Endothelial cell (in vitro differentiated cells): ENCODE measurements at places on chromosomes 4 and X.

DNA sequence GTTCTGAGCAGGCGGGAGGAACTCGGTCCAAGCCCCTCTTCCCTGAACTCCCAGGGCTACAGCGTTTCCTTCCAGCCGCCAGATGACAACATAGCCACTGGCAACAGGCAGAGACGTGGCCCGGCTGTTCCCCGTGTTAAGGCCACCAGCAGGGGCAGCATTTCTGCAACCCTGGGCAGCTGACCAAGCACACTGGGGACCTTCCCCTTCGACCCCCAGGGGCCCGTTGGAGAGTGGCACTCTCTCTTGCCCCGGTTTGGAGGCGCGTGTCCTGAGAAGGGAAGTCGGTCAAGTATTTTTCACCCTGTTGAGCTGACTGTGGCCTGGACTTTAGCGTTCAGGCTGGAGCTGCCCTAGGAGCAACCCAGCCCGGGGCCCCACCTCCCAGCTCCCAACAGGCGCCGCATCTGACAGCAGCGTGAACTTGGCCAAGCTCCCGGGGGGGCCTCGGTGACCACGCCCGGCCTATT, 37.6 kb downstream of the ZBTB49 start:
- DNase-seq, result peak; percentile 72
- H3K27ac ChIP-seq, result peak overlapping the region; percentile 99
- H3K36me3 ChIP-seq, result peaks cover 2% of the 10 kb centered on the region
- peaks cover 47% of the 10 kb centered on the region for H3K4me1 ChIP-seq
- H3K27me3 ChIP-seq, result peaks cover 12% of the 10 kb centered on the region

- DNase-seq, result no peak
- H3K36me3 ChIP-seq, result peaks cover 21% of the 10 kb centered on the region
- peaks cover 11% of the 10 kb centered on the region for H3K27me3 ChIP-seq
- H3K4me3 ChIP-seq, result no peak overlapping the region
Observed at GRCh38 chr4:1219566-1219950, 29.4 kb downstream of the CTBP1 start.

GRCh38 chr4:770022-770421, 55.9 kb downstream of the CPLX1 start:
- no peak for DNase-seq
- H3K4me1 ChIP-seq, result peaks cover 22% of the 10 kb centered on the region
- H3K36me3 ChIP-seq, result peaks cover 48% of the 10 kb centered on the region
- peaks cover 14% of the 10 kb centered on the region for H3K27me3 ChIP-seq
- no peak overlapping the region for H3K27ac ChIP-seq
- peak overlapping the region; percentile 47 for H3K4me3 ChIP-seq

DNA sequence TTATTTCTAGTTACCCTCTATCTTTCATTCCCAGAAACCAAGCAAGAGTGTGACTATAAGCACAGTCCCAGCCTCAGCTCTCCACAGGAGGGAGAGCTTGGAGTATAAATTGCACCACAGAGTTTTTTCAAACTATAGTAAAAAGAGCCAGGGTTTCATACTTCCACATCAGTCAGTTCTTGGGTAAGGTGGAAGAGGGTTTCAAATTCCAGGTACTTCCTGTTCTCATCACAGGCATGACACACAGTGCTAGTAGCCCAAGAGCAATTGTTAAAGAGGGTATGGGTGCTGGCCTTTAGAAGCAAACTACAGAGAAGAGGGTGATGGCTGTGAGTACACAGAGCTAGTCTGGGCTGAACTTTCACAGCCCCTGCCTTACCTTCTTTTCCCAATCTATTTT, 5.7 kb upstream of the IL1RAPL1 start:
- DNase-seq, result no peak
- H3K36me3 ChIP-seq, result no peaks in the 10 kb centered on the region
- no peak overlapping the region for H3K4me3 ChIP-seq
- peaks cover 3% of the 10 kb centered on the region for H3K4me1 ChIP-seq
- no peak overlapping the region for H3K27ac ChIP-seq

DNA sequence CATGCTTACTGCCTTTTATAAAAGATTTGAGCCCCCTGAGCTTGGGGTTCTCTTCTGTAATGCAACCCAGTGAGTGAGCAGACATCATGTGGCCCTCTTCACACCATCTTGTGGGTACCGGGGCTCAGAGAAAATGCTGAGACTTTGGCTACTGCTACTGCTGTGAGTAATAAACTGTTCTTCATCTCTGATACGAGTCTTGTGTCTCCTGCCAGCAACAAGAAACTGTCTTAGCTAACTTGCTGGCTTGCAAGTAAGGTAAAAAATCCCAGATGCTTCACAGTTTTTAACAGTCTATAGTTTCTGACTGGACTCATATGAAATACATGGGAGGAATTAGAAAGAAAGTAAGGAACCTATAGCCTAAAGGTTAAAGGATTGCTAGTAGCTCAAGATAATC, 148.3 kb downstream of the GPC3 start:
- no peaks in the 10 kb centered on the region for H3K27me3 ChIP-seq
- no peak overlapping the region for H3K4me3 ChIP-seq
- no peak overlapping the region for H3K27ac ChIP-seq
- no peaks in the 10 kb centered on the region for H3K4me1 ChIP-seq
- H3K36me3 ChIP-seq, result no peaks in the 10 kb centered on the region

DNA sequence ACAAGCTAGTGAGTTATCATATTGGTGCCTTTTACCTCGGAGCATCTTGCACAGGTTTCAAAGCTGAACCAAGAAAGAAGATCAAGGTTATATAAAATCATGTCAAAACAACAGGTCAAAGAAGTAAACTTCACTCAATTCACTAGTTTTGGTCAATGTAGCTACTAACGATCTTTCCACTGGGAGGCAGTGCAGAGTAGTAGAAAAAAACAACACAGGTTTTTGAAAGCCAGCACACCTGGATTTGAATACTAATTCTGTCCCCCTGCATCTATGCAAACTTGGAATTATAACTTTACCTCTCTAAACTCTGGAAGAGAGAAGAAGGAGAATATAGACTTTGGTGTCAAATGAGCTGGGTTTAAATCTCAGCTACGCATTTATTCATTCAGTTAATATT, 266.1 kb downstream of the GRIA3 start:
- H3K36me3 ChIP-seq, result no peaks in the 10 kb centered on the region
- no peak overlapping the region for H3K4me3 ChIP-seq
- no peaks in the 10 kb centered on the region for H3K4me1 ChIP-seq
- H3K27me3 ChIP-seq, result peaks cover 2% of the 10 kb centered on the region

DNA sequence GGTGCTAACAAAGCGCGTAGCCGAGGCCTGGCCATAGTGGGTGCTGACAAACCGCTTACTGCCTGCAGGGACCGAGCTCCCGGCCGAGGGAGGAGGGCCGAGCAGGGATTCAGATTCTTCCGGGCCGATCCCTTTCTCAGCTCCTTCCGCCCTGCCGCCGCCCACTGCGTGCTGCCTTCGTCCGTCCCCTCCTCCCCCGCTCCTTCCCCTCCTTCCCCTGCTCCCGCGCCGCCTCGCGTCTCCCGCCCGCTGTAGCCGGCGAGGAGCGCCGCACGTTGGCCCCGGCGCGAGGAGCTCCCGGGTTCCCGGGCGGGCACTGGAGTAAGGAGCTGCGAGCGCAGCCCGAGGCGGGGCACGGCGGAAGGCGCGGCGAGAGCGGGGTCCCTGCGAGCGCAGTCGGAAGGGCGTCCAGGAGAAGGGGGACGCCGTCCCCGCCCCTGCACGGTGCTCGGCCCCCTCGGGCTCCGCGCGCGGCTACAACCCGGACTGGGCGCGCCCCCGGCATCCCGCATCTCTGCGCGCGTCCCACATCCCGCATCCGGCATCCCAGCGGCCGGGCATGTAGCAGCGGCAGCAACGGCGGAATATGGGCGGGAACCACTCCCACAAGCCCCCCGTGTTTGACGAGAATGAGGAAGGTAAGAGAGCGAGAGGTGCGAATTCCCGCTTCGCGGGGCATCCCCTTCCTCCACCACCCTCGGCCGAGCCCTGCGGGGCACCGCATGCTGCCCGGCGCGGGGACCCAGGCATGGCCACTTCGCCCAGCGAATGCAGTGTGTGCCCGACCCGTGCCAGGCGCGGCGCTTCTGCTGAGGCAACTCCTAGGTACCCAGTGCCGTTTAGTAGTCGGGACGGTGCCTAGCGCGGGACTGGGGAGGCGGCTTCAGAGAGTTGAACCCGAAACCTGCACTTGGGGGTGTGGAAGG, at the start of gene STK32B:
Gene STK32B, plus strand, starts transcription at position 203 of the 926 bp plus-strand sequence.
- peak within 1 kb of the TSS; percentile 88 for H3K4me3 ChIP-seq
- no peaks in the 10 kb centered on the region for H3K36me3 ChIP-seq
- peaks cover 4% of the 10 kb centered on the region for H3K4me1 ChIP-seq
- peaks cover 14% of the 10 kb centered on the region for H3K27me3 ChIP-seq

DNA sequence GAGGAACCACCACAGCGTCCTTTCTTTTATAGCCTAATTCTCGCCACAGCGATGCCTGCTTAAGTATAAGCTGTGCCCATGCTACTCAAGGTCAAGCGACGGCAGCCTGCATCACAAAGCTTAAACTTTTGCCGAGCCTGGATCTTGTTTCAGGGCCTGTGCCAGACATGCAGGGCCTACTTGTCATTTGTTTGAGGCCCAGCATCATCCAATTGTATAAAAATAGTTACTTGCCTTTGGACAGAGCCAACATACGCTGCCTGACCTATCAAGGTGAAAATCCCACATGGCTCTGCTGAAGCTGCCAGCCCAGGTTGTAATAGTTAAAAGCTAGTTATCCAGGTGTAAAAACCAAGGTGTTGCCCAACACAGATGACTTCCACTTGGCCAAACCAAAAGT, 107.1 kb downstream of the TMEM131L start:
- DNase-seq, result no peak
- H3K27ac ChIP-seq, result no peak overlapping the region
- peaks cover 10% of the 10 kb centered on the region for H3K4me1 ChIP-seq

DNA sequence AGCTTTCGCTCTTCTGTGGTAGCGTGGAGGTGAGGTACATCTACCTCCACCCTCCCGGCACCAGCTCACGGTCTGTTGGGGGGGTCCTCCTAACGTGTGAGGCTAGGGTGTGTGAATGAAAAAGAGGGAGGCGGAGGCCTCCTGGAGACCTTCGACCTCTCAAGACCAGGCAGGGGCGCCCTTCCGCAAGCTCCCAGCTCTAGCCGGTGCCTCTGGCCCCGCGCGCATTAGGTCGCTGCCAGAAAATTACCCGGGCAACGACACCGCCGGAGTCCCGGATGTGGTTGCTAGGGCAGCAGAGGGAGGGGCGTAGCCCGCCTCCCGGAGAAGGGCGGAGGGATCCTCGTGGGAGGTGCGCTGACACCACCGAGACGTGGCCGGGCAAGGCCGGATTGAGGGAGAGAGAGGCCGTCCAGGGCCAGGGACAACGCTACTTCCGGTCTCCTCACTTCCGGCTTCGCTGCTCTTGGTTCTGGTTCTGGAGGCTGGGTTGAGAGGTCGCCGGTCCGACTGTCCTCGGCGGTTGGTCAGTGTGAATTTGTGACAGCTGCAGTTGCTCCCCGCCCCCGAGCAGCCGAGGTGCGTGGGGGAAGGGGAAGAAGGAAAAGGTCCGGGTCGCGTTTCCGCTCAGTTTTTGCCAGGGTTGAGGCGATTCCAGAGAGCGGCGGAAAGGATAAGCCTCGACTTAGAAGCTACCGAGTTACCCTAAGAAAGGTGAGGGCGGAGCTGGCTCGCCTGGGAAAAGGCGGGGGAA, at the start of the genes ARFIP1 and TIGD4:
Gene ARFIP1, plus strand, starts transcription at position 442 of the 754 bp plus-strand sequence. CDS start 49,680 bp downstream, outside the sequence.
Gene TIGD4, minus strand, starts transcription at position 218 of the 754 bp plus-strand sequence. CDS start 8,726 bp downstream, outside the sequence.
- H3K27ac ChIP-seq, result peak within 1 kb of the TSS; percentile 96
- peak within 1 kb of the TSS; percentile 93 for H3K4me3 ChIP-seq
- peaks cover 45% of the 10 kb centered on the region for H3K4me1 ChIP-seq
- DNase-seq, result peak; percentile 97

GRCh38 chrX:2334237-2334636, 166.5 kb downstream of the DHRSX start:
- no peak overlapping the region for H3K4me3 ChIP-seq
- H3K27me3 ChIP-seq, result peaks cover 4% of the 10 kb centered on the region
- peaks cover 10% of the 10 kb centered on the region for H3K36me3 ChIP-seq

GRCh38 chr4:104589264-104589868, 94.7 kb upstream of the CXXC4 start:
- no peaks in the 10 kb centered on the region for H3K27me3 ChIP-seq
- H3K27ac ChIP-seq, result no peak overlapping the region
- DNase-seq, result no peak
- peaks cover 20% of the 10 kb centered on the region for H3K4me1 ChIP-seq
- H3K4me3 ChIP-seq, result no peak overlapping the region
- no peaks in the 10 kb centered on the region for H3K36me3 ChIP-seq

- no peak overlapping the region for H3K4me3 ChIP-seq
- no peaks in the 10 kb centered on the region for H3K36me3 ChIP-seq
- H3K27ac ChIP-seq, result no peak overlapping the region
- no peaks in the 10 kb centered on the region for H3K27me3 ChIP-seq
- no peak for DNase-seq
Observed at GRCh38 chrX:23884427-23885024, 23.2 kb downstream of the APOO start.

DNA sequence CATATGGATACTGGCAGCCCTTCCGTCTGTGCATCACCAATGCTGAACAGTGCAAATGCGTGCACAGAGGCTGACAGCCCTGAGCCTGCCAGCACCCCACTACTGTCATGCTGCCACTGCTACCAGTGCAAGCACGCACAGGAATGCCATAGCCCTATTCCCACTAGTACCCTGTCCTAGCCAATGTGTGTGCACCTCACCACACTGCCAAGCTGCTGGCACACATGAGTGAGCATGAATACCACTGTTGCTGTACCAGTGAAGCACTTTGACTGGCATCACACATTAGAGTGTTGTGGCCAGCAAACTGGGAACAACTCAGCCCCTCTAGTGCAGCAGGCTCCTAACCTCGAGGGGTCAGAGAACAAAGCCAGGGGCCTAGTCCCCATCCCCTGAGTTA, 102.9 kb upstream of the PCDH10 start:
- no peaks in the 10 kb centered on the region for H3K4me1 ChIP-seq
- H3K36me3 ChIP-seq, result no peaks in the 10 kb centered on the region
- no peak for DNase-seq
- no peaks in the 10 kb centered on the region for H3K27me3 ChIP-seq

- no peaks in the 10 kb centered on the region for H3K36me3 ChIP-seq
- H3K4me3 ChIP-seq, result no peak overlapping the region
- H3K27ac ChIP-seq, result no peak overlapping the region
Observed at GRCh38 chr4:92522356-92522755, 218.6 kb downstream of the GRID2 start.

DNA sequence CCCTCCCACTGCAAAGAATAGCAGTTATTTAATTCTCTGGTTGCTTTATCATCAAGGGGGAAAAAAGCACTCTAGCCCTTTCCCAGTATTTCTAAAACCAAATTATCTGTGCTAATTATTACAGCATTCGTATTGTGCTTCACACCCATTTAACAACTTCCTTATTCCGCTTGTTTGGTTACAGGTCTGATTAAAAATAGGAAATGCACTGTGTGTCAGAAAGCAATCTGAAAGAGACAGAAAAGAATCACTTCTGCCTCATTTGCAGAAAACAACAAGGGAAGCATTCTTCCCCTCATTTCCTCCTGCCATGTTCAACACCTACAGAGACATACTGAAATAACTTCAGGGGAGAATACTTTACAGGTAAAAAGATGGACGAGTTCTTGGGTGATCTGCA, 114.9 kb upstream of the MAP3K15 start:
- peaks cover 11% of the 10 kb centered on the region for H3K36me3 ChIP-seq
- no peak overlapping the region for H3K4me3 ChIP-seq
- H3K27me3 ChIP-seq, result peaks cover 8% of the 10 kb centered on the region
- peaks cover 18% of the 10 kb centered on the region for H3K4me1 ChIP-seq

DNA sequence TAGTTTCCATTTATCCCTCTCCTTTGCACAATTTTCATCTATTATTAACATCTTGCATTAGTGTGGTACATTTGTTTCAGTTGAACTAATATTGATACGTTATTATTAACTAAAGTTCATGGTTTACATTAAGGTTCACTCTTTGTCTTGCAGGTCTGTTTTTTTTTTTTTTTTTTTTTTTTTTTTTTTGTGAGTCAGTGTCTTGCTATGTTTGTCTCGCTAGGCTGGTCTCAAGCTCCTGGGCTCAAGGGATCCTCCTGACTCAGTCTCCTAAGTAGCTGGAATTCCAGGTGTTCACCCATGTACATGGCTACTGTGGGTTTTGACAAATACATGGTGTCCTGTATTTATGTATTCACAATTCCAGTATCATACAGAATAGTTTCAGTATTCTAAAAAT, 6.8 kb downstream of the TBC1D19 start:
- no peaks in the 10 kb centered on the region for H3K36me3 ChIP-seq
- no peak for DNase-seq
